ENCODE measurements at places on chromosomes 2 and 18.

DNA sequence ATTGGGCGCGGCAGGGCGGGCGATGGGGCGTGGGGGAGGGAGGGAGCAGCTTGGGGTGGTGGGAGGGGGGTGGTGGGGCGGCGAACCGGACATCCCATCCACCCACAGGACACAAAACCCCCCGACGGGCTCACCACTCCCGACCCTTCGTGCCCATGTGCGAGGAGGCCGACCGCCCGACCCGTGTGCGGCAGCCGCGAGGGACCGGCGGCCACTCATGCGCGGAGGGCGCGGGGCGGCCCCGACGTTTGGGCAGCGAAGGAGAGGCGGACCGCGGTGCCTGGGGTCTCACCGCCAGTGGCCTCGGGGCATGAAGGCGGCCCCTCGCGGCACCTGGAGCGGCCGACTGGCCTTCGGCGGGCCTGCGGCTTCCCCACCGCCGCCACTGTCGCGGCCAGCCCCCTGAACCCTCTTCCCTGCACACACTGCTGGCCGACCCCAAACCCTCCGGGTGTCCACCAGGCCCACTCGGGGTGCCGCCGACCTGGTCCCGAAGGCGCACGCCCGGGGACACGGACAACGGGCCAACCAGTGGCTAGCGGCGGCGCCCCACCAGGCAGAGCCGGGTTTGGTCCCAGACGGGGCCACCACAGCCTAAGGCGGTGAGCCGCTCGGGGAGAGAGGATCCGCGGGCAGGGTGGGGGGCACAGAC is 94.6 kb upstream of the ANKRD30BL start:
- no peak for DNase-seq

GRCh38 chr2:34853646-34854045 is 1254.5 kb upstream of the FAM98A start:
- no peak for DNase-seq

- no peak for DNase-seq
Observed at GRCh38 chr2:74658516-74658915, 4.5 kb downstream of the SEMA4F start.

DNA sequence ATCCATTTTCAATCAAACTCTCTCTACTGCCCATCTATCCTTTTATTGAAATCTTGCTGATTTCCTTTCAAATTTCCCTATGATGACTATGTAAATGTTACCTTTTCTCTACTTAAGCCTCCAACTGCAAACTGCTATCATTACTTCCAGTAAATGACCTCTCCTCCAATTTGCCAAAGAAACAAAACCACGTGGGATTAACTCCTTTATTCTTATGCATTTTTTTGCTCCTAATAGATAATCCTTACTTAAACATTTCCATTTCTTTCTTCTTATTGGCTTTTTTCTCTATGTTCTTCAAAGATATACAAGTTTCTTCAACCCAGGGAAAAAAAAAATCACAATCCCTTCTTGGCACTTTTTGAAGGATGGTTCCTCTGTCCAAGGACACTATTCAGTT is 61.2 kb downstream of the CCDC88A start:
- DNase-seq: no peak

DNA sequence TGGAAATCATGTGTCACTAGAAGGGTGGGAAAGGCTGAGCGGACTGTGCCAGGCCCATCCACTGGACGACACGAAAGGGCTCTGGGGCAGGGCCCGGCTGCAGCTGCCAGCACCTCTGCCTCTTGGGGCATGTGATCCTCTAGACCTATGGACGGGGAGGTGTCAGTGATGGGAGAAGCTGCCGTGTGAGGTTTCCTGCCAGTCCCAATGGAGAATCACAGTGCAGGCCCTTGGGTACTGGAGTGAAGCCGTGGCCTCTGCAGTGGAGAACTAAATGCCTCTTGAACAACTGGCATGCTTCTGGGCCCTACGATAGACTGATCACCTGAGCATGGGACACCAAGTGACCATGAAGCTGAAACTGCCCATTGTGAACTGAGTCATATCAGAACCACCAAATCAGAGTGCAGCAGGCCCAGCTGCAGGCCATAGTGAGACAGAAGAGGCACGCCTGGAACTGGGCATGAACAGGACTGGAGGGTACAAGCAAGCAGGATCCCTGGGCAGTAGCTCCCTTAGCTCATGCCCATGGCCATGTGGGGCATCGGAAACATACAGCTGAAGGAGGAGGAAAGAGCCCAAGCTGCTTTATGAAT is 18.8 kb upstream of the RHOB start:
- DNase-seq: no peak

- no peak for DNase-seq
Observed at GRCh38 chr18:56388571-56388970, 249.8 kb downstream of the TXNL1 start.

DNA sequence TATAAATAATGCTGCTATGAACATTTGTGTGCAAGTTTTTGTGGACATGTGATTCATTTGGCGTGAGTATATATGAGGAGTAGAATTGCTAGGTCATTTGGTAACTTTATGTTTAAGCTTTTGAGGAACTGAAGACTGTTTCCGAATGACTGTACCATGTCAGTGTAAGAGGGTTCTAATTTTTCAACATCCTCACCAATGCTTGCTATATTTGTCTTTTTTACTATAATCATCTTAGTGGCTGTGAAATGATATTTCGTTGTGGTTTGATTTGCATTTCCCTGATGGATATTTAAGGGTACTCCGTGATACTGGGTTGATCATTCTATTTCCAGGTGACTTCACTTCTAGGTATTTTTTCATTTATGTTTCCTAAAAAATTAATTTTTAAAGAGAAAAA is 241.1 kb downstream of the BCL2 start:
- no peak for DNase-seq

DNA sequence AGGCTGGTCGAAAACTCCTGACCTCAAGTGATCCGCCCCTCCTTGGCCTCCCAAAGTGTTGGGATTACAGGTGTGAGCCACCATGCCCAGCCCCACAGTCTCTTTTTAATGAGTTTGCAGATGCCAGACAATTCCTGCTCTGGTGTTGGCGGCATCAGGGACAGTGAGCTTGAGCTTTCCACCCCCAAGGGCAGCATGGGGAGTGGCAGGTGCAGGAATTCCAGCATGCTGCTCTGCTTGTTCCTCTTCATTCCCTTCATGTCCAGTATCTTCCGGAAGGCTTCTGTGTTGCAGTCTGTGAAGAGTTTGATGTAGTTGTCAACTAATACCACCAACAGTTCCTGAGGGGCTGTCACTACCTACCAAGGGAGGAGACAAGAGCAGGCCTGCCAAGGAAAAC is 137.3 kb downstream of the SS18 start:
- DNase-seq: no peak

- DNase-seq: no peak
Observed at GRCh38 chr18:73959352-73959751, 188.3 kb downstream of the FBXO15 start.

- DNase-seq: no peak
Observed at GRCh38 chr2:238786792-238787490, 60.9 kb upstream of the TWIST2 start.

- DNase-seq: no peak
Observed at GRCh38 chr2:111905990-111906735, 7.8 kb downstream of the MERTK start.

- DNase-seq: no peak
Observed at GRCh38 chr2:29223851-29224692, 108.9 kb downstream of the CLIP4 start.

- no peak for DNase-seq
Observed at GRCh38 chr2:1868683-1869141, 124.4 kb upstream of the PXDN start.

GRCh38 chr2:233290051-233290845 is 17.4 kb upstream of the SAG start:
- DNase-seq: no peak

DNA sequence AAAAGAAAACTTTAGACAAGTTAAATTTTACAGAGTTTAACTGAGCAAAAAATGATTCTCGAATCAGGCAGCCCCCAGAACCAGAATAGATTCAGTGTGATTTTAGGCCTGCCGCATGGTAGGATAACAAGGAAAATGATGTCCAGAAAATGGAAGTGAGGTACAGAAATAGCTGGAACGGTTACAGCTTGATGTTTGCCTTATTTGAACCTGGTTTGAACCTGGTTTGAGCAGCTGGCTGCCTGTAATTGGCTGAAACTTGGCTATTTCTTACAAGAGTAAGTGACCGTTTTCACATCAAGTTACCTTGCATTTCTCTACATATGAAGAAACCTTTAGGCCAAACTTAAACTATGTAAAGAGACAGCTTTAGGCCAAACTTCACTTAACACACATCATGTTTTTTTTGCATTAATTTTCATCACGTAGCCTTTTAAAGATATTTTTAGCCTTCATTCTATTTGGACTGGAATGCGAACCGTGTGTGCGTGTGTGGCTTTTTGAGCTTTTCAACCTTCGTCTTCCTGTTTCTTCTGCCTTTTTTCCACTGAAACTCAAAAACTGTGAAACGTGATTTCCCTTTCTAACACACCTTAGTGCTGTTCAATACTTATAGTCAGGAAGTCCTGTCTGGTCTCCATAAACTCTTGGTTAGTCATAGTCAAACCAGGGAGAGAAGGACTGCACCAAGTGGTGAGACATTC is 4.5 kb upstream of the POLE4 start:
- DNase-seq: no peak

- DNase-seq: no peak
Observed at GRCh38 chr2:215723631-215724011, 287.8 kb upstream of the FN1 start.

DNA sequence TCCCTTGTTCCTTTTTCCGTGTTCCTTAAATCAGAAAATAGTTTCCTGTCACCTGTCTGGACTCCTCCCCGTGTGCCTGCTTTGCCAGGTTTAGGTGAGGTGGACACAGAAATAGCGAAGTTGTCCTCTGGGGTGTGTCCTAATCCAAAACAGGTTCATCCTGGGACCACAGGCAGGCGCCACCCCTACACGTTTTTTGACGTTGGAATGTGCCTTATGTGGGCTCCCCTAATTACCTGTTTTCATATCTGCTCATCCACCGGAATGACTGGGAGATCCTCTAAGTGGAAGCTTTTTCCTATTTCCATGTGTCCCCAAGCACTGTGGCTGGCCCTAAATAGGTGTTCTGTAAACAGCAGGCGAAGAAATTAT is 49.0 kb upstream of the PAIP2B start:
- DNase-seq: no peak

DNA sequence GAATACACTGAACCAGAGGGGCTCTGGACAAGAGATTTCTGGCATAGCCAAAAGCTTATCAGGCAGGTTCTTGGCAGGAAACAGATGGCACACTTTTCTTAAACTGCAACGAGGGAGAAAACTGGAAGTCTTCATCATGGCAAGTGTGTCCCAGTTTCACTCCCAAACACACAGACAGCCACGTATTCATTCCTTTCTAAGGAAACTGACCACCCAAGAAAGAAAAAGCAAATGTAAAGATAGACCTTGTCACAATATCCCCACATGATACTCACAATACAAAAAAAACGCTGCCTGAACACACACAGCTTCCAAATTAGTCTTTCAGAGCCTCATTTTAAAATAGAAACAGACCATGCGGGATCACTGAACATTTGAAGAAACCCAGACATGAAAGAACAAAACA is 40.6 kb upstream of the RTTN start:
- DNase-seq: no peak
